NCI-H510A treated with DMSO at 0.1 percent for 48 hours (cell line): ENCODE measurements at places on chromosomes 11 and 22.

GRCh38 chr11:9150926-9151325 is 59.5 kb upstream of the SCUBE2 start:
- no peak for DNase-seq

DNA sequence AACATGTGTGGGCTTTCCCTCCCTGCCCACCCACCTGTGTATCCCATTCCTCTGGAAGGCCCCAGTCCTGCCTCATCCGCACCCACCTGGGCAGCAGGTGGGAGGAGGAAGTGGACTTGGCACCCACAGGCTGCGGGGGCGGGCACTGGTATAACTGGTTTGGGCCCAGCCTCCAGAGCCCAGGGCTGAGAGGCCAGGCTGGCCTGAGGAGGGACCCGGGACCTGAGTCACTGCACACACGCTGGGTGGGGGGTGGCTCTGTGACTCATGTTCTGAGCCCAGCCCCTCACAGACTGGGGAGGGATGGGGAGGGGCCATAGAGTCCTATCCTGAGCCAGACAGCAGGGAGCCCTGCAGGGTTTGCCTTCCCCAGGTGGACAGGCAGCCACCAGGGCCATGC is 16.7 kb downstream of the PHLDA2 start:
- no peak for DNase-seq

- no peak for DNase-seq
Measured at GRCh38 chr11:97883086-97883485, 1137.7 kb upstream of the CNTN5 start.

DNA sequence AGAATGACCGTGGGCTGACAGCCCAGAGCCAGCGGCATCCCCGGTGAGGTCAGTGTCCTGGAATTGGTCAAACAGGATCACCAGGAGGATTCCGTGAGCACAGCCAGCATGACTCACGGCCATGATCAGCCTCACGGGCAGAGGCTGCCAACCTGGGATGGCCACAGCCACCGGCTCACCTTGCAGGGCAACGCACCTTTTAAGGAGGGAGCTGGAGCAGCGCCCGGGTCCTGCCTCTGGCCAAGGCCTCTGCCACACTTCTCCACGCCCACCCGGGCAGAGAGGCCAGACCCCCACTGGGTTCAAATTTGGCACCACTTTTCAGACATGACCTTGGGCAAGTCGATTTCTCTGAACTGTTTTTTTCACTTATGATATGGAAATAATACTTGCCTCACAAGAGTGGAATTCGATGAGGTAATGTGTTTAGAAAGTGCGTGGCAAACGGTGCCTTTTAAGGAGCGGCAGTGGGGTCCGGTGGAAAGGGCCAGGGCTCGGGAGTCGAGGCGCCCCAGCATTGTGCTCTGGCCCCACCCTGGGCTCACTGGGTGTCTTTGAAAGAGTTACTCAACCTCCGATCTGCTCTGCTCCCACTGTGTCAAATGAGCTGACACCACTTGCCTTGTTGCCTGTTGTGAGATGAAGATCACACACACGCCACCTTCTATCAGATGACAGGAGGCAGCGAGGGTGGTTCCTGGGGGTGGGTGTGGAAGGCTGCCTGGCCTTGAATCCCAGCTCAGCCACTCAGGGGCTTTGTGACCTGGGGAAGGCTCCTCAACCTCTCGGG is 16.0 kb downstream of the TXN2 start:
- no peak for DNase-seq

- no peak for DNase-seq
Measured at GRCh38 chr11:127943152-127943551, 644.2 kb downstream of the ETS1 start.

DNA sequence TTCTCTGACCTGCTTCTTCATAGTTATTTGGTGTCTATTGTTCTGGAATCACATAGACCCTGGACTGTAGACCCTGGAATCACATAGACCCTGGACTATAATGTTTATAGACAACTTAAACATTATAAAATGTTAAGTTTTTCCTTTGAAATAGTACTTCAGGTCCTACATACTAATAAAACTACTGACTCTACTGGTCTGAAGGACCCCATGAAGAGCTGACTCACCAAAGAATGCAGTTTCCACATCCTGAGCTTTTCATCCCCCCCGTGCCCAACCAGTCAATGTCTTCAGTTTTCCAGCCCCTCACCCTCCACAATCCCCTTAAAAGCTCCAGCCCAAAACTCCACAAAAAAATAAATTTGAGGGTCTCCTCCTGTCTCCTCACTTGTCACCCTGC is 6.6 kb upstream of the PLEKHA7 start:
- DNase-seq: no peak

- no peak for DNase-seq
Measured at GRCh38 chr11:72234514-72234830, 9.5 kb downstream of the PHOX2A start.

DNA sequence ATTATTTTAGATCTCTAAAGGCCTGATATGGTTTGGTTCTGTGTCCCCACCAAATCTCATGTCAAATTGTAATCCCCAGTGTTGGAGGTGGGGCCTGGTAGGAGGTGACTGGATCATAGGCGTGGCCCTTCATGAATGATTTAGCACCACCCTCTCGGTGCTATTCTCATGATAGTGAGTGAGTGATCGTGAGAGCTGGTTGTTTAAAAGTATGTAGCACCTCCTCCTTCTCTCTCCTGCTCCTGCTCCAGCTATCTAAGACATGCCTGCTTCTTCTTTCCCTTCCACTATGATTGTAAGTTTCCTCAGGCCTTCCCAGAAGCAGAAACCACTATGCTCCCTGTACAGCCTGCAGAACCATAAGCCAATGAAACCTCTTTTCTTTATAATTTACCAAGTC is 114.1 kb downstream of the SERGEF start:
- no peak for DNase-seq

GRCh38 chr11:66607126-66607834 is 9.2 kb upstream of the RBM14 start:
- no peak for DNase-seq

DNA sequence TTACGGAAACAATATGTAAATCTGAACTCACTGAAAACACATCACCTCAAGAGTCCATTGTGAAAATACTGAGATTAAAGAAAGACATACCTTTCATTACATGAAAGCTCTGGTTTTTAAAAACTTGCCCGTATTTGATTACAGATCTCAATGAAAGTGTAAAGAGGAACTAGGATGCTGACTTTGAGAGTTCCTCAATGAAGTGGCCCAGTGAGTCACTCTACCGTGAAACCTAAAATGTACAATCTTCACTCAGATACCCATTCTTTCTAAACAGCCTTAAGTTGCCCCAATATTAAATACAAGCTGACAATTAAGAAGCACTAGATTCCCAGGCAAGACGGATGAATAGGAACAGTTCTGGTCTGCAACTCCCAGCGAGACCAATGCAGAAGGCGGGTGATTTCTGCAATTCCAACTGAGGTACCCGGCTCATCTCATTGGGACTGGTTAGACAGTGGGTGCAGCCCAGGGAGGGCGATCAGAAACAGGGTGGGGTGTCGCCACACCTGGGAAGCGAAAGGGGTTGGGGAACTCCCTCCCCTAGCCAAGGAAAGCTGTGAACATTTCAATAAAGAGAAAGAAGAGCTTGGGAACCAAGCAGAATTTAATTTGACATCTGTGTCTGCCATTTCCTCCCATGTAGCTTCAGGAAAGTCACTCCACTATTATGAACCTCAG is 33.8 kb upstream of the OR9G4 start:
- DNase-seq: no peak
